ENCODE measurements at places on chromosomes 1 and 21. TPM values are rescaled to one million over a fixed set of nuclear protein-coding genes. Genes with fewer than 3 reads are reported as not detected.
A peak's percentile ranks its signal among the peaks of the same experiment; 100 is the strongest.

Gene CDCA8
- total RNA-seq, result 33.5 TPM

Gene TIE1
- 0.64 TPM for total RNA-seq

Gene SLC6A17
- total RNA-seq, result 0.05 TPM

Gene SH2D1B
- 0.10 TPM for total RNA-seq

Gene LAMB3
- 18.3 TPM for total RNA-seq

Gene BSND
- not detected for total RNA-seq

Gene PIK3R3
- total RNA-seq, result 3.6 TPM

DNA sequence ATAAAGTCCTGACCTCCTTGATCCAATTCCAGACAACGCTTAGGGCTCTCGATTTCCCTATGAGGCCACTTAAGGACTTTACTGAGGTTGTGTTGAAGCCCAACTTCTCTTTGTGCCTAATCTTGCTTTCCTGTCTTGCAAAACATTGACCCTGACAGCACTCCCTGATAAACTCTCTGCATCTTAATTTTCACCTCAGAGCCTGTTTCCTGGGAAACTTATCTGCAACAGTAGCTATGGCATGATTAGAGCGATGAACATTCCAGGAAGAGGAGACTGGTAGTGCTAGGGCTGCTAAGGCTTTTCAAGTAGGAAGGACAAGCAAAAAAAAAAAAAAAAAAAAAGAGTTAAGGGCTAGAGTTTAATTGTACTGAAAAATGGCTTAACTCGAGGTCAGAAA is 118.9 kb downstream of the RGS21 start:
- no peak overlapping the region for H3K27ac ChIP-seq
- peaks cover 2% of the 10 kb centered on the region for H3K27me3 ChIP-seq
- no peaks in the 10 kb centered on the region for H3K36me3 ChIP-seq
- H3K4me1 ChIP-seq, result no peaks in the 10 kb centered on the region
- H3K4me3 ChIP-seq, result no peak overlapping the region
- DNase-seq, result no peak

- peak overlapping the region; percentile 82 for H3K27ac ChIP-seq
- peaks cover 18% of the 10 kb centered on the region for H3K36me3 ChIP-seq
- H3K4me1 ChIP-seq, result peaks cover 54% of the 10 kb centered on the region
- peak overlapping the region; percentile 46 for H3K4me3 ChIP-seq
These were observed 133.6 kb downstream of the TGFBR3 start for GRCh38 chr1:91752324-91752723.

GRCh38 chr1:69284508-69284907 is 283.2 kb upstream of the LRRC7 start:
- DNase-seq, result no peak
- no peak overlapping the region for H3K27ac ChIP-seq
- no peaks in the 10 kb centered on the region for H3K27me3 ChIP-seq
- H3K4me1 ChIP-seq, result no peaks in the 10 kb centered on the region
- no peak overlapping the region for H3K4me3 ChIP-seq
- no peaks in the 10 kb centered on the region for H3K36me3 ChIP-seq

GRCh38 chr1:227422581-227422980 is 104.3 kb upstream of the CDC42BPA start:
- peaks cover 4% of the 10 kb centered on the region for H3K27me3 ChIP-seq
- H3K27ac ChIP-seq, result no peak overlapping the region
- H3K4me1 ChIP-seq, result no peaks in the 10 kb centered on the region
- no peak for DNase-seq

DNA sequence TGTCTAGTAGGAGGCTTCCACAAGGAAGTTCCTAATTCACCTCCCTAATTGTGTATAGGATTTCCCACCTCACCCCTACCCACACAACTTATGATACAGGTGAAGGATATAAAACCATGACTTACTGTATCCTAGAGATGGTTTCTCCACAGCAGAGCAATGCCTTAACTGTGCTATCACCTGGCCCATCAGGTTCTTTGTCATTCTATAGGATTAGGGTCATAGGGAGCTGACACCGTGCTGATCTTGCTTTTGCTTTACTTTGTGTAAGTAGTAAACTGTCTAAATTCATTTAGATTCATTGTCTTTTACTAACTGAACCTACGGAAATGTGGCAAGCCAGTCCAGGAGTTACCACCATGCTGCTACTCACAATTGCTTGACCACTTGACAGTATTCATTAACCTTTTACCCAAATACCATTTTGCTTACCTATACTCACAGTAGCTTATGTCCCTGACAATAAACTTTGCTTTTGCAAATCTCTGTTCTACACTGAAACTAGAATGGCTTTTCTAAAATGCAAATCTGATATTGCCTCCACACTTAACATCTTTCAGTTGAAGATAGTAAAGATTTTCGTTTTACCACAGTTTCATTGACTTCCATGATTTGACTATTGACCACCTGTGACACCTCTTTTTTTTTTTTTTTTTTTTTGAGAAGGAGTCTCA is 147.6 kb downstream of the IFI44 start:
- no peaks in the 10 kb centered on the region for H3K4me1 ChIP-seq
- DNase-seq, result no peak
- no peaks in the 10 kb centered on the region for H3K36me3 ChIP-seq
- H3K27me3 ChIP-seq, result no peaks in the 10 kb centered on the region
- no peak overlapping the region for H3K27ac ChIP-seq
- no peak overlapping the region for H3K4me3 ChIP-seq

DNA sequence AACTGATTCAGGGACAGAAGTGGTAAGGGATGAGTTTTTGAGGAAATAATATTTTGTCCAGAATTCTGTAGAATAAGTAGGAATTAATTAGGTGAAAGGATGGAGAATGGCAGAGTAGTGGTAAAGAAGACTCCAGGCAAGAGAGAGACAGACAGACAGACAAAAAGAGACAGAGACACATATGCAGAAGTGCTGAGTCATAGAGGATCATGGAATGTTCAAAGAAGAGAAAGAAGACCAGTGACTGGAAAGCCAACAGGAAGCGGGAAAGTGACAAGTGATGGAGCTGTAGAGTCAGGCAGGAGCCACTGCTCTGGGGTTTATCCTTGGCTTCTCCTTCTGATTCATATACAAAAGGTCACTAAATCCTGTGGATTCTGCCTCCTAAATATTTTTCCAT is 85.9 kb downstream of the UROD start:
- no peak for DNase-seq
- H3K27me3 ChIP-seq, result peaks cover 2% of the 10 kb centered on the region
- H3K27ac ChIP-seq, result no peak overlapping the region
- no peaks in the 10 kb centered on the region for H3K36me3 ChIP-seq

DNA sequence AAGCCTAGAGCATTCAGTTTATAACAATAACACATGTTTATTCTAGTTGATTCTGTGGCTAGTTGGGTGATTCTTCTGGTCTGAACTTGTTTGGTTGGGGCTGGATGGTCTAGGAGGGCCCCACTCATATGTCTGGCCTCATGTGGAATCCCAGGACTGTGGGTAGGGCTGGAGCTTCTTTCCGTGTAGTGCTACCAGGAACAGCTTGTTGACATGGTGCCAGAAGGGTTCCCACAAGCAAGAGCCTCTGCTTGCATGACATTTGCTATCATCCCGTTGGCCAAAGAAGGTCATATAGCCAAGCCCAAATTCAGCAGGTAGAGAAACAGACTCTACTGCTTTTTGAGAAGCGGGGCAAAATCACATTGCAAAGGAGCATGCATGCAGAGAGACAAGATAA is 67.6 kb upstream of the PPP2R5A start:
- no peak overlapping the region for H3K27ac ChIP-seq
- peaks cover 29% of the 10 kb centered on the region for H3K4me1 ChIP-seq
- H3K36me3 ChIP-seq, result no peaks in the 10 kb centered on the region

DNA sequence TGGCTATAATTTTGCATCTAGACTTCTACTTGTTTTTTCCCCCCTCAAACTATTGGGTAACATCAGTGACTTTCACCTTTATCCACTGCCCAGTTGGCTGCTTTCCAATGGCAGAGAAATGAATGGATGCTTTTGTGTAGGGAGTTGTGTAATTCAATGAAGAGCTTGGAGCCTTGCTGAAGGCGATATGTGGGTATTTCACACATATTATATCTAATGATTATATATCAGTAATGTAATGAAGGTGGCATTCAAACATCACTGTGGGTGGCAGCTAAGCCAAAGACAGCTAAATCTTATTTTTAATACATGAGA is 81.2 kb downstream of the TGFB2 start:
- no peak for DNase-seq
- no peaks in the 10 kb centered on the region for H3K4me1 ChIP-seq
- no peaks in the 10 kb centered on the region for H3K36me3 ChIP-seq

GRCh38 chr1:110068646-110069403 is 1.6 kb downstream of the ALX3 start:
- peak overlapping the region; percentile 85 for H3K27ac ChIP-seq
- peaks cover 64% of the 10 kb centered on the region for H3K27me3 ChIP-seq
- H3K4me3 ChIP-seq, result peak overlapping the region; percentile 53

DNA sequence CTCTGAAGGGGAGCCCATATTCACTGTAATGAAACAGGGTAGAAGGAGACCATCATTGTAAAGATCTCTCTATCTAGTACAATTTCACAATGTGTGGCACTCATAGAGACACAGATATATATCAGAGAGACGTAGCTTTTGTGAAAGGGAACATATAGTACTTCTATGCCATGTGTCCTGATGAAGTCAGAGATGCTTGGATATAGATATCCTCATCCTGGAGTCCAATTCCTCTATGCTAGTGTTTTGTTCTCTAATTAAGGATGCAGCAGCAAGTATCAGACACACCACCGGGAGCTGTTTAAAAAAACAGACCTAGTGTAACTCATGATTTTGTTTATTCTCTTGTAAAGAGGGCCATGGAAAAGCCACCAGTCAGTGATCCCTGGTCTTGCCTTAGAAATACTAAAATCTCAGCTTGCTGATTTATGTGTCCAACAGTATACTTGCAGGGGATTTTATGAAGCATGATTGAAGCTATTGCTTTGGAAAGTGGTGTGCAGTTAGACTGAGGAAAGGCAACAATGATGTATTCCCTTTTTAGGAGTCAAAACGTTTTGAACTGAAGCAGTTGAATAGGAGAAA is 2.5 kb downstream of the NCAM2 start:
- no peak overlapping the region for H3K4me3 ChIP-seq
- no peak for DNase-seq

- DNase-seq, result no peak
- peaks cover 4% of the 10 kb centered on the region for H3K27me3 ChIP-seq
- no peak overlapping the region for H3K4me3 ChIP-seq
- no peaks in the 10 kb centered on the region for H3K4me1 ChIP-seq
These were observed 396.7 kb downstream of the PTPRU start for GRCh38 chr1:29632806-29633615.

- H3K27ac ChIP-seq, result no peak overlapping the region
- peaks cover 5% of the 10 kb centered on the region for H3K36me3 ChIP-seq
- peaks cover 79% of the 10 kb centered on the region for H3K4me1 ChIP-seq
- H3K27me3 ChIP-seq, result no peaks in the 10 kb centered on the region
- DNase-seq, result no peak
These were observed 36.7 kb downstream of the MAPKAPK2 start for GRCh38 chr1:206721454-206721853.

DNA sequence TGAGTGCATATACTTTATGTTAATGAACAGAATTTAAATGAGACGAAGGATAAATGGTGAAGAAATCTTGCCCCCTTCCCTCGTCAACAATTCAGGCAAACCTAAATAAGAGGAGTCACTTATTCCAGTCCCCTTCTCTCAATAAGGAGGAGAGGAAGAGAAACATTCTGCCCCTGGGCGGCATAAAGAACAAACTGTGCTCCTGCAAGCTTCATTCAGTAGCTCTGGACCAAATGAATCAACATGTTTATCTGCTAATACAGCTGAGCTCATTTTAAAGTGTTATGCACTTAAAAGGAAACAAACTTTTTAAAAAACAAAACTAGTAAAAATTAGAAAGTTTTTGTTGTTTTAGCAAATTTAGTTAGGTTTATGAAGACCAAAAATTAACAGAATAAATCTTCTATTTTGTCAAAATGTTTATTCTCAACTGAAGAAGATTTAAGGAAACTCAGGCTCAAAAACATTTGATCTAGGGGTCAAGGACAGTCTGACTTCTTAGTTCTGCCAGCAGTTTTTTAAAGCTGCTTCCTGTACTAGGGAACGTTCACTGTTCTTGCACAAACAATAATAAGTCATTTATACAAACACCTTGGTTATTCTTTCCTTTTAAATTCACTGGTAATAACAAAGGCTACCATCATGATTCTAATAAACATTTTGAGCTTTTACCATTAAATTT is 58.3 kb downstream of the AKT3 start:
- no peak for DNase-seq
- peaks cover 2% of the 10 kb centered on the region for H3K36me3 ChIP-seq
- no peak overlapping the region for H3K4me3 ChIP-seq
- H3K4me1 ChIP-seq, result peaks cover 21% of the 10 kb centered on the region

DNA sequence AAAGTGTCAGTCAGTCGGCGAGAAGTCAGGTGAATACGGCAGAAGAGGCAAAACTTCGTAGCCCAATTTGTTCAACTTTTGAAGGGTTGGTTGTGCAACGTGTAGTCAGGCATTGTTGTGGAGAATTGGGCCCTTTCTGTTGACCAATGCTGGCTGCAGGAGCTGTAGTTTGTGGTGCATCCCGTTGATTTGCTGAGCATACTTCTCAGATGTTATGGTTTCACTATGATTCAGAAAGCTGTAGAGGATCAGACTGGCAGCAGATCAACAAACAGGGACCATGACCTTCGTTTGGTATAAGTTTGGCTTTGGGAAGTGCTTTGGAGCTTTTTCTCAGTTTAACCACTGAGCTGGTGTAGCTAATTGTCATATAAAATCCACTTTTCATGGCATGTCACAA is 190.2 kb upstream of the ADAMTS5 start:
- DNase-seq, result no peak
- no peaks in the 10 kb centered on the region for H3K27me3 ChIP-seq
- H3K4me1 ChIP-seq, result no peaks in the 10 kb centered on the region
- no peak overlapping the region for H3K27ac ChIP-seq

DNA sequence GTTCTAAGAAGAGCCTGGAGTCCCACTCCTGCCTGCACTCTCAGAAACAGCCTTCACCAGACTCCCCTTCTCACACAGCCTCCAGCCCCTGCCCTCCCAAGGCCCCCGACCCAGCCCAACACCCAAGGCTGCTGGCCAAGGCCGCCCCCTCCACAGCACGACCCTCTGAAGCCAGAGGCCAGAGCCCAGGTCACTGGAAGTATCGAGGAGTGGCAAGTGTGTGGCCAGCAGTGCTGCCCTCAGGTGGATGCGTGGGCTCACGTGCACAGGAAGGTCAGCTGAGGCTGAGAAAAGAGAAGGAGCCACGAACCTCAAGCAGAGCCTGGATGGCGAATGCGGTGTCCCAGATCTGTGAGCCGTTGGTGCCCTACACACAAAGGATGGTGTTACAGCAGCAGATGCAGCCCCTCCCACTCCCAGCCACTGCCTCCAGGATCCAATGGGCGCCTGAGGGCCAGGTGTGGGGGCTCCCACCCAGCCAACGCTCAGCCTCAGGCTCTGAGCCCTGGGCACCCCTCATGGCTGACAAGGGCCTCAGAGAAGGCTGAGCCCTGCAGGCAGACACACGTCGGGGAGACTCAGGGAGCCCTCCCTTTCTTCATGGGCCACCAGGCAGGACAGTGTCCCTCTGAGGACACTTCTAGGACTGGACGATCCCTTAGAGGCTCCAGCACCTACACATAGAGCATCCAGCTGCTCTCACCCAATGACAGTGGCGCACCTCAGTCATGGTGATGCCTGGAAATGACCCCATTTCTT is 18.0 kb downstream of the LSS start:
- no peak for DNase-seq
- H3K4me3 ChIP-seq, result no peak overlapping the region
- no peaks in the 10 kb centered on the region for H3K27me3 ChIP-seq

Data from activated T-helper 1 cell treated with anti-CD3 and anti-CD28 coated beads, Interleukin-12 subunit alpha, Interleukin-12 subunit beta, Interleukin-2, Interleukin-4 antibody, amounts not matched to agents 30 ng/mL and 10 ng/mL and 1 ng/mL, durations not matched to agents 14 hours and 24 hours and 36 hours (primary cell).